ENCODE measurements at places on chromosomes 4 and X.

GRCh38 chrX:73855546-73855945 is 292.5 kb downstream of the CHIC1 start:
- DNase-seq: peak; percentile 75

DNA sequence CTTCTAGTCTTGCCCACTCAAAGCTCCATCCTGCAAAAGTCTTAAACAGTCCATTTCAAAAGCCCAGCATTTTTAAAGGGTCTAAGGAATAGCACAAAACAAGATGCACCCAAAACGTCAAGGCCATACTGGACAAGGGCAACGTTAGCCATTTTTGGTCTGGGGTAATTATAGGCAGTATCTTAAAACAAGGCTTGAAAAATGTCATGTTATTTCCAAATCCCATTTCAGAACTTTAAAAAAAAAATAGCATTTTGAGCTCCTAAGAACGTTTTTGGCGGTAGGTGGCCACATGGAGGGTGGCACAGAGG is 584 bp upstream of the TMEM165 start:
- no peak for DNase-seq

GRCh38 chr4:86386817-86387415 is 27.1 kb upstream of the MAPK10 start:
- no peak for DNase-seq

- DNase-seq: no peak
Measured at GRCh38 chr4:125041372-125041930, 273.3 kb upstream of the FAT4 start.

DNA sequence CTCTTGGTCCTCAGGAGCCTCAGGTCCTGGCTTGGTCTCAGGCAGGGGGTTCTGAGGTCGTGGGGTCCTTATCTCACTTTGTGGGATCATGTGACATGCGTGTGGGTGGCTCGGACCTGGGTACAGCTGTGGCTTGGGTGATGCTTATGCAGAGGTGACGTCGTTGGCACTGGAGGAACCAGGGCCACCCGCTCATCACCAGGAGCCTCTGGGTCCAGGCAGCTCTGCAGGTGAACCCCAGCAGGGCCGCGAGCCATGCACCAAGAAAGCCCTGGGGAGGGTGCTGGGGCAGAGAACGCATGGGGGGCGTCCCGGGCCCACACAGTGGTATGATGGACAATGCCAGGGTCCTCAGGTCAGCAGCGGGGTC is 8.7 kb downstream of the ATP5ME start:
- DNase-seq: no peak

- no peak for DNase-seq
Measured at GRCh38 chrX:43423876-43424275, 232.2 kb upstream of the MAOA start.

DNA sequence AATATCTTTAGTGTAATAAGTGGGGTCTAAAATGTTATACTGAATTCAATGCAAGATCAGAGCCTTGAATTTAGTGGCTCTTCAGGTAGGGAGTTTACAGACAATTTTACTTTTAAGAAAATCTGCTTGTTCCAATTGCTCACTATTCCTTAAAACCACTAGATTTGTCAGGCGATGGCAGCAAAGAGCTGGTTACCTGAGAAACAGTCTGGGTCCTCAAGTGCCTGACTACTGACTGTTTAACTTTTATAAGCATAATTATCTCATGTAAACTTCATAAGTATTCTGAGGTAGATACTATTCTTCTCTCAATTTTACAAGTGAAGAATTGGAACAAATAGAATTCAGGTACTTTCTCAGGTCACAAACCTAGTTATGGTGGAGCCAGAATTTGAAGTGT is 84.3 kb downstream of the RRAGB start:
- DNase-seq: no peak

DNA sequence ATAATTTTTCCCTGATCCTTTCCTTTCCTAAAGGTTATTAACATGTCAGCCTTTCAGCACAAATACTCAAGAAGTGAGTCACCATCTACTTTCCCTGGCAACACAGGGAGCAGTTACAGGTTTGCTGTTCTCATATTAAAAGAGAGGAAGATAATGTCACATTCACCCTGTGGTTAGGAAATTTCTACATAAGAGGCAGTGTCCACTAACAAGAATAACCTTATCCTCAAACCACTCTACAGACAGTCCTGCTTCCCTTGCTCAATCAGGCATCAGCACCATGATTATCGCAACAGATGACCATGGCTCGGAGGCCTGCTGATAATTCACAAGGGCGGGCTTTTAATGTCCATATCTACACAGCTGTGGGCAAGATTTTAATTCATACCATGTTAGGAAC is 30.9 kb downstream of the RNF150 start:
- DNase-seq: no peak

- DNase-seq: no peak
Measured at GRCh38 chr4:131974730-131975129, 1174.4 kb upstream of the PCDH10 start.

DNA sequence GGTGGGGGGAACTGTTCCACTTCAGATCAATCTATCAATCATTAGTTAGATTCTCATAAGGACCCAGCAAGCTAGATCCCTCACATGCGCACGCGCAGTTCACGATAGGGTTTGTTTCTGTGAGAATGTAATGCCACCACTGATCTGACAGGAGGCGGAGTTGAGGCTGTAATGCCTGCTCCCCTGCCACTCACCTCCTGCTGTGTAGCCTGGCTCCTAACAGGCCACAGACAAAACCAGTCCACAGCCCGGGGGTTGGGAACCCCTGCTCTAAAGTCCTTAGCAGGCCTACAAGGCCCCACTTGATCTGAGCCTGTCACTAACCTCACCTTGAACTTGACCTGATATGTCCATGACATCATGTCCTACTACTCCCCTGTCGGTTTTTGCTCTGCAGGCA is 30.3 kb downstream of the ARL9 start:
- no peak for DNase-seq

- DNase-seq: no peak
Measured at GRCh38 chr4:38634047-38634759, 29.8 kb upstream of the KLF3 start.

DNA sequence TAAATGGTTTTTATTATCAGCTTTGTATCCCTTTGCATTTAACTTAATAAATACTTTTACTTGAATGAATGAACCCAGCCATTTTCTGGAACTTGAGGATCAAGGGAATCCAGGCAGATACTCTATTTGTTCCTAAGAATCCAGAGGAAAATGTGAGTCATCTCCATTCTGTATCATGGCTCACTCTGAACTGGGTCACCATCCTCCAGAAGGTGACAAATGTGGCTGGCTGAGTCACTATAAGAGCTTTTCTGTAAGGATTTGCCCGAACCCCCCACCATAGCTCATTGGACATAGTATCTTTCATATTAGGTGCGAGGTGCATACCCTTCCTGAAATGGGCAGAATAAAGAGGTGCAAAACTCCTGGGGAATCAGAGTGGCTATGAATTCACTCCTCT is 25.8 kb downstream of the RTL9 start:
- DNase-seq: no peak

GRCh38 chr4:4392501-4393183 is 5.7 kb downstream of the NSG1 start:
- DNase-seq: no peak

DNA sequence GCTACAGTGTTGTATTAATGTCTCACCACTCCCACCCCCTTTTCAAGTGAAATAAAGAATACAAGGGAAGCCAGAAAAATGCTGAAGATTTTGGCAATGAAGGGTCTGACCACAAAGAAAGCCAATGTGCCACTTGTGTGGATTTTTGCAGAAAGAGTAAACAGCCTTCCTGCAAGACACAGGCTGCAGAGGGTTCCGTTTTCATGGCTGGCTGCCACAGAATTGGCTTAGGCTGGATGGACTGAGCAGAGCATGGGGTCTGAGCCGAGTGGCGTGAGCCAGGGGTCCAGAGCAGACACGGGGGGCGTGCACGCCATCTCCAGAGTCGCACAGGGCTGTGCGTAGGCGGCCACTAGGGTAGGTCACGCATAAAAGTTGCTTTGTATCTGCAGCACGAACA is 69.2 kb downstream of the MTNR1A start:
- DNase-seq: no peak

GRCh38 chr4:2768124-2768523 is 12.0 kb upstream of the TNIP2 start:
- no peak for DNase-seq

GRCh38 chr4:8236920-8237195 is 32.7 kb upstream of the HTRA3 start:
- no peak for DNase-seq

DNA sequence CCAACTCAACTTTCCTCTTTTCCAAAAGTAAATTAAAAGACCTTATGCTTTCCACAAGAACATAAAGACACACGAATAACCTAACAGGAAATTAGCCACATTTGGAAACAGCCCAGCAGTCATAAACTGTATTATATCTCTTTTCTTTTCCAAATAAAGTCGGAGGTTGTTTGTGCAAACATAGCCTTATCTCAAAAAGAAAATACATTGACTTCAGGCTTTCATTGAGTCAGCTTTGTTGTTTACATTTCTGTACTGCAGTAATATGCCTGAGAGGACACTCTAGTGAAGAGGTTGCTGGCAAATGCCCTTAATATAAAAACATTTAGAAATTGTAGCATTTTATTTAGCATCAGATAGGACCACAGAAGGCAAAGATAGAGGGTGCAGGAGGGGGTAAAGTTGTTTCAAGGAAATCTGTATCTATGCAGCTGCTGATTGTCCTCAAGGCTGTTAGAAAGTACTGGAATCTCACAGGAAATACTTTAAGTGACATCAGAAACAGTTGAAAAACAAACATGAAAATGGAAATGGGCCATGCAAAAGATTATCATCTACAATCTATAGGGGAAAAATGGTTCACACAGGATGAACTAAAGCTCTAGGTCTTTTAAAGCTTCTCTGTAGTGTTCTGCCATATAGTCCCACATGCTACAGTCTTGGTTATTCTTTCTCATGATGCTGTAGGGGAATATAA is 14.5 kb downstream of the LNX1 start:
- no peak for DNase-seq

DNA sequence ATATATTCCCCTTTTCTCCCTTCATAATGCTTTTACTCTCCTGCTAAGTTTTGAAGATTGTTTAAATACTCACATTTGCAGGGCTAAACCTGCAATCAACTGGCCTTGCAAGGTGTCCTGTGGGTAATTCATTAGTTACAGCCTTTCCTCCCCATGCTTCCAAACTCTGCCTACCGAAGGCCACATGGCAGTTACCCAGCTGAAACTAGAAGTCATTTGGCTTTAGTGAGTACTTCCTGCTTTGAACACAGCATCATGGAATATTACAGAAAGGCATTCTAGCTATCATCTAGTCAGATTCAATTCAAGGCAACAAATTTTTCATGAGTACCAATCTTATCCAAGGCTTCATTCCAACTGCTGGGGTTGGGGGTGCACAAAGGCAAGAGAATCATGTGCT is 55.6 kb downstream of the SRPX start:
- no peak for DNase-seq

DNA sequence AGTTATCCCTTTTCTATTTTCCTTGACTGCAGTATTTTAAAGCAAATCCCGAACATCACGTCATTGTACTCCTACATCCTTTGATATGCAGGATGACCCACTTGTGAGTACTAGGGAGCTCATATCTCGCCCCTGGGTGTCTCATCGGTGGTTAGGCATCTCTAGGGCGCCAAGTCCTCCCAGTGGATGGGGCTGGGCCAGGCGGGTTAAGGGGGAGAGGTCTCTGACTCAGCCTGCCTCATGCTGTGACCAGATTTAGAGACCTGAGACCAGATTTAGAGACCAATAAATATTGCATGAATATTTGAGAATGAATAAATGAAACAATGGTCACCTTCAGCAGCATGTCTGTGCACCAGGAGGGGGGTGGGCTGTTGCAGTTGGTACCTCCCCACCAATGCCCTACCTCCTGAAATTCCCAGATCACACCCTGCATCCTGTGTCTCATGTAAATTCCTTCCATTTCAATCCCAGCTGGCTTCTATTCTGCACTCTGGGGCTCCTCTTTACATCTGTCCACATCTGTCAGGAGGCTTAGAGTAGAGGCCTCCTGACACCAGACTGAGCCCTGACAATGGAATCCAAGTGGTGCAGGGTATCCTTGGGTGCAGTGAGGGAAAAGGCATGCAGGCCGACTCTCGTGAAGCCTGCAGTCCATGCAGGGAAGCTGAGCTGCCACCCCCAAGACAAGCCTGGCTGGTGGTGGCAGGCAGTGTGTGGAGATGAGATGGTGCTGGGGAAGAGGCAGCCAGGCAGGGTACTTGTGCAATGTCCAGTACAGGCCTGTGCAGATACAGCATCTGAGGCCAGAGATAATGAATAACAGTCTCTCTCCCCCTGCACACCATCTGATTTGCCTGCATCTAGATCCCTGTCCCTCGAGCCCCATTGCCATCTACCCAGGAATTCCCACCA is 5.2 kb downstream of the APLN start:
- no peak for DNase-seq

DNA sequence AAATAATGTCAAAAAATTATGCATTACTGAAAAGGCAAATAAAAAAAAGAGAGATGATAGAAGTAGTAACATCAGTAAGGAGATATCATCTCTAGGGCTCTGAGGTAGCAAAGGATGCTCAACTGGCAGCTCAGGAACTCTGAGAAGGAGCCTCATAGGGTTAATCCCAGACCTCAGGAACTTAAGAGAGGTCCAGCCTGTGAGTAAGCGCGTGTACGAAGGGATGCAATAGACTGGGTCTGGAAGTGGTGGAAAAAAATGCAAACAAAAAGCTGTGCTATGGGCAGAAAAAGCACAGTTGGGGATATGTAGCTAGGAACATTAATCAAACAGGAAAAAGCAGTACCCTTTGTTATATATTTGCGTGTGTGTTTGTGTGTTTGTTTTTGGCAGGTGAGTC is 282.0 kb downstream of the GALNTL6 start:
- no peak for DNase-seq

DNA sequence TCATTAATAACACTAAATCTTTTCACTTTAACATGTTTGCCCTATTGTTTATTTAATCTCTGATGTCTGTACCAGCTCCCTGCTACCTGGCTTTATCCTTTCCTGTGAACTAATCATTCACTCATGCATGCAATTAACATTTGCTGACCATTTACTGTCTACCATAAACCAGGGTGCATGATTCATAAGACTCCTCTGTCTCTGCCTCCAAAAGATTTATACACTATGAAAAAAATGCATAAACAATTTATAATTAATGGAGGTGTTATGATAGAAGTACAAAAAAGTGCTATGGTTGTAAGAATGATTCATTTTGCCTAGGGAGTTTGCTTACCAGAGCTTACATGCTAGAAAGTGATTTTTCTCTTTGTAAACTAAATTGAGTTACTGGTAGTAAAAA is 24.5 kb upstream of the CPEB2 start:
- DNase-seq: no peak

- no peak for DNase-seq
Measured at GRCh38 chrX:53362449-53362848, 60.0 kb downstream of the SMC1A start.

DNA sequence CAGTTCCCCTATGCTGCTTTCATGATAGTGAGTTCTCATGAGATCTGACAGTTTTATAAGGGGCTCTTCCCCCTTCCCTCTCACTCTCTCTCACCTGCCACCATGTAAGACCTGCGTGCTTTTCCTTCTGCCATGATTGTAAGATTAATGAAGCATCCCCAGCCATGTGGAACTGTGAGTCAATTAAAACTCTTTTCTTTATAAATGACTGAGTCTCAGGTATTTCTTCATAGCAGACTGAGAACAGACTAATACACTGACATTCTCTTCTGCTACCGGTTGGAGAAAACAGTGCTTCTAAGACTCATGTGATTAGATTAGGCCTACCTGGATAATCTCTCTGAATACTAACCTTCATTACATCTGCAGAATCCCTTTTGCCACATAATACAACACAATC is 45.4 kb upstream of the TRPC5OS start:
- no peak for DNase-seq

- DNase-seq: no peak
Measured at GRCh38 chr4:184461711-184462441, 12.5 kb downstream of the IRF2 start.
